Activated T-helper 1 cell treated with anti-CD3 and anti-CD28 coated beads, Interleukin-12 subunit alpha, Interleukin-12 subunit beta, Interleukin-2, Interleukin-4 antibody, amounts not matched to agents 30 ng/mL and 10 ng/mL and 1 ng/mL, durations not matched to agents 14 hours and 24 hours and 36 hours (primary cell): ENCODE measurements at places on chromosomes 1 and 21.

DNA sequence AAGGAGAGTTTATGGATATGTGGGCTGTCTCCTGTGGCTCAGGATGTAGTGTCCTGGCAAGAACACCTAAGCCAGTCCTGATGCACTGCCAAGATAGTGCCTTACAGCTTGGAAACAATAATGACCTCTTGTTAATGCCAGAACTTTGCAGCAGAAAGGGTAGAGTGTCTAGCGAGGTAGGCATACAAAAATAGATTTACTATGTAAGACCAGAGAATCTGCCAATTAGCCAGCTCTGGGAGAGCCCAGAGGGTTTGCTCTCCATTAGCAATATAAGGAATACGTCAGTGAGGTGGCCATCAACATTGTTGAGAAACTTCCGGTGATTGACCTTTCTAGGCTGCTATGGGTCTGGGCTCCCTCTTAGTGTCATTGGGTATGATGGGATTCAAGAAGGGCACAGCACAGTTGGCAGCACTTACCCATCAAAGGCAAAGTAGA, 178.5 kb upstream of the GALNT2 start:
- no peak for DNase-seq

GRCh38 chr1:151972542-151973248, 21.0 kb downstream of the S100A10 start:
- DNase-seq, result peak; percentile 20

- no peak for DNase-seq
These were observed 514.7 kb downstream of the PLPP3 start for GRCh38 chr1:56064705-56065104.

GRCh38 chr1:243510928-243511327, 255.1 kb downstream of the SDCCAG8 start:
- DNase-seq, result no peak

GRCh38 chr21:45013260-45013841, 61.0 kb upstream of the ADARB1 start:
- DNase-seq, result no peak
